Natural killer cell treated with Interleukin-12 subunit alpha and Interleukin-12 subunit beta and Interleukin-15 and Interleukin-18, amount 100 ng/mL, for 72 hours (primary cell): ENCODE measurements at places on chromosomes 4 and X.

- DNase-seq, result no peak
Measured at GRCh38 chr4:125710766-125711165, 396.0 kb downstream of the FAT4 start.

GRCh38 chrX:136574548-136574947, 42.5 kb downstream of the VGLL1 start:
- DNase-seq, result no peak

- DNase-seq, result no peak
Measured at GRCh38 chr4:139367421-139368090, 65.3 kb upstream of the NDUFC1 start.

DNA sequence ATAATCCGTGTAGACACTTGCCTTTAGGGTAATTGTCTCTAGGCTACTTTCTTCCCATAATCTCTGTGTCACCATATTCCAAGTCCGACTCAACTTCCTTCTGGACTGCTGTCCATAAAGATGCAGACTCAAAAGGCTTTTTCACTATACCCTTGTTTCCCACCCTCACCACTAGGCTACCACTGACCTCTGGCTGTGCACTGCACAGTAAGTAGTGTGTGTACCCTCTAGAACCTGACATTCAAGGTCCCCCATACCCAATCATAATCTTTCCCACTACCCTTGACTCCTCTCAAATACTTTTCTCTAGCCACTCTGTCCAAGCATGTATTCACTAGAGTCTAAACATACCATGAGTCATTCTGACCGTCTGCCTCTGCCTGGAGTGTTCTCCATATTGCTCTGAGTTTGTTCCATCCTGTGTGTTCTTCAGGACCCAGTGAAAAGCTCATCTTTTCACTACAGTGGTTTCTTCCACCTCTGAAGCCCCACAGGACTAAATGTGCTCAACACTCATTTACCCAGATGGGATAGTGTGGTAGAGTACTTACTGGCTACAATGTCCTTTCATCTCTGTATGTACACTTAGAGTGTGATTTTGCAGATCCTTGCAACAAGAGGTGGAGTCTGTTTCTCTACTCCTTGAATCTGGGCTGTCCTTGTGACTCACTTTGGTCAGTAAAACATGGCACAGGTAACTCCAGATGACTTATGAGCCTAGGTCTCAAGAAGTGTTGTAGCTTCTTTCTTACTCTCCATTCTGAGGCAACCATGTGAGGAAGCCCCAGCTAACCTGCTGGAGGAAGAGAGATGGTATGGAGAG, 17.4 kb downstream of the JADE3 start:
- DNase-seq, result no peak

- no peak for DNase-seq
Measured at GRCh38 chr4:42281324-42282020, 115.8 kb upstream of the SHISA3 start.

GRCh38 chrX:11888421-11888820, 130.4 kb downstream of the MSL3 start:
- no peak for DNase-seq

DNA sequence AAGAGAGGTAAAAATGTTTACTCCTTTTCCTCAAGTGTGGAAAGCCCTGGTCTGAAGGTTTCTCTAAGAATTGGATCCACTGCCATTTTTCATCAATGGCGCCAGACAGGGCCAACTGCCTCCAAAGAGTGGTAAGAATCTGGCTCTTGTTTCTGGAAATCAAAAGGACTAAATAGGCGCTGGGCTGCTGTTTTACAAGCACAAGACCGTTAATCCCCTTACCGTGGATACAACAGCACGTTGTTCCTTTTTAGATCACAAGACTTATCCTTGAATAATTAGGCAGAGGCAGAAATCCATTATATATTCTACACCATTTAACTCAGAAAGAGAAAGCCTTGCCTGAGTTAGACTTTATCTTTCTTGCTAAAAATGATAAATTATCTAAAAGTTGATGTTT, 10.6 kb downstream of the CLTRN start:
- DNase-seq, result no peak

DNA sequence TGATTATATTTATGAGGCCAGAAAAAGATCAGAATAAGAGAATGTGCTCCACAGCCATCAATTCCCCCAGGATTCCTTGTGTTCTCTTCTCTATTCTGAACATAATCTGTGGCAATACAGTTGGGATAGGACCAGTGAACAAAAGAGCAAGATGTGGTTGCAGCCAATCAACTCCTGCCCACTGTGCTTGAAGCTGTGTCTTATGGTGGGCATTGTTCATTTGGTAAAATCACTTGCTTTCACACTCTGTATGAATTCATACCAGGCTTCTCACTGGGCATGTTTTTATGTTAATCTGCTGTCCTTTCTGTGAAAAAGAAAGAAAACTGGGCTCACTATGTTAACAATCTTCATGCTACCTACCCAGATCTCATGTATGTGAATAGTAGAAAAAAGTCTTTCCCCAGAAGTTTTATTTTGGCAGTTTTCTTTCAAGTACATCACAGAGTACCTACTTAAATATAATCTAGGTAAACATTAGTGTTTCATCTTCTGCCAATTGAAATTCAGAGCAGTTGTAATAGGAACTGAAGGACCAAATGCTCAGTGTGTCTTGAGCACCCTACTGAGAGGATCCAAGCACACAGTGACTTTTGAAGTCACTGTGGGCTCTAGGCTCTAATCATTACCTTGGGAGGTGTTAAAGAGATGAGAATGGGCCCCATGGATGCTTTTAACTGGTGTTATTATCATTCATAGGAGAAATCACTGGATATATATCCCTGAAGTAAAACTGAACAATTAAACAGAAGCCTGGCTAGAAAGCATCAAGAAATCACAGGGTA, 429.2 kb upstream of the TRAM1L1 start:
- no peak for DNase-seq

DNA sequence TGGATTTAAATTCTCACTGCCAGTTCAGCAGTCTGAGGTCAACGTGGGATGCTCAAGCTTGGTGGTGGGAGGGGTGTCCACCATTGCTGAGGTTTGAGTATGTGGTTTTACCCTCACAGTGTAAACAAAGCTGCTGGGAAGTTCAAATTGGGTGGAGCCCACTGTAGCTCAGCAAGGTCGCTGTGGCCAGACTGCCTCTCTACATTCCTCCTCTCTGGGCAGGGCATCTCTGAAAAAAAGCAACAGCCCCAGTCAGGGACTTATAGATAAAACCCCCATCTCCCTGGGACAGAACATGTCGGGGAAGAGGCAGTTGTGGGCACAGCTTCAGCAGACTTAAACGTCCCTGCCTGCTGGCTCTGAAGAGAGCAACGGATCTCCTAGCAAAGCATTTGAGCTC, 14.9 kb upstream of the RRAGB start:
- no peak for DNase-seq

- no peak for DNase-seq
Measured at GRCh38 chrX:131366407-131366806, 77.3 kb upstream of the IGSF1 start.

DNA sequence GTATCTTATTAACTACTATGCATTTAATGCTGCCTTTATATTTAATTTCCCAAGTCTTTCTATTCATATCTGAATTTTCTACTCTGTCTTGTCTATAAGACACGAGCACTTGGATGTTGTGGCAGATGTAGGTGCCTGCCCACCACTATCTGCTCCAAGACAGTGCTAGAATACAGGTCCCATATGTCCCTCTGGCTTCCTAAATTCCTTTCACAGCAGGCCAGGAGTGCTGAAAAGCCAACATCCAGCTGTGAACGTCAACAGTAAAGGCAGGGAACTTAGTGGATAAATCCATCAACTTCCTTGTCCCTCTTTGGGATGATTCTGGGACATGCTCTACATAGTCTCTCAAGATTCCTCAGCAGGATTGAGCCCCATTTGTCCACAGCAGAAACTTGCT, 245.1 kb upstream of the ETNPPL start:
- no peak for DNase-seq

DNA sequence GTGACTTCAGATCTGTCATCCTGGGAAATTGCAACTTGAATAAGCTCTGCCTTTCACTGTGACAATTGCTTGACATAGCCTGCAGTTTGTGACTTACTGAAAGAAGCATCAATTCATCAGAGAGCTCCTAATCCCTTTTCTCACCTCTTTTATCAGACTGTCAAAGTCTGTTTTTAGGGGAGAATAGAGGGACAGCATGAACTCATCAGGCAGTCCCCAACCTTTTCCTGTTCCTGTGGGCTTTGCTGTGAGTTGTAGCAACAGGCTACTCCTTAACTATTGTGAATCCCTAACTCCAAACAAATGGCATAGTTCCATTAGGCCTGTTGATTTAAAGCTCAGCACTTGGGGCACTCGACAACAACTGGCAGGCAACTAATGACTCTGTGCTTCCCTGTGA, 64.9 kb downstream of the DOCK11 start:
- no peak for DNase-seq

DNA sequence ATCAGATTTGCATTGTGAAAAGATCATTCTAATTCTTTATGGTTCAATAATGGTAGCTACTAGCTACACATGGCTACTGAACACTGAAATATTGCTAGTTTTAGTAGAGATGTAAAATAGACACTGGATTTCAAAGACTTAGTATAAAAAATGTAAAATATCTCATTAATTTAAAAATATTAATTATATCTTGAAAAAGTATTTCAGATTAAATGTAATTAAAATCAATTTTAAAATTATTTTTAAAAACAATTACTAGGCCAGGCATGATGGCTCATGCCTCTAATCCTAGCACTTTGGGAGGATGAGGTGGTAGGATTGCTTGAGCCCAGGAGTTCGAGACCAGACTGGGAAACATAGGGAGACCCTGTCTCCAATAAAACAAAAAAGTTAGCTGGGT, 20.4 kb upstream of the TLR2 start:
- DNase-seq, result no peak

DNA sequence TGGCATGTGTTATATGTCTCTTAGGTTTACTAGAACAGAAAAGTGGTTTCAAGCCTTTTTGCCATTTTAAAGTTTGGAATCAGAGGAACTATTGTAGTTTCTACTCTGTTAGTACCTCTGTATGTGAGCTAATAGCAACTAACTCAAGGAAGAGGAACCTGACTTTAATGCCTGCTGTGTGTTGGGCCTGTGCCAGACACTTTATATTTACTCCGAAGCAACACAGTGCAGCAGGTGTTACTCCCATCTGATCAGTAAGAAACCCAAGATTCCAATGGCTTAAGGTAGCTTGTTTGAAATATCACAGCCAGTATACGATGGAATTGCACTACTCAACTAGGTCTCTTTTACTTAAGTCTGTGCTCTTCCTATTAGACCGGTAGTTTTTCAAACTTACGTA, 79.2 kb downstream of the USP9X start:
- DNase-seq, result no peak

- no peak for DNase-seq
Measured at GRCh38 chr4:4851906-4852305, 7.6 kb upstream of the MSX1 start.

GRCh38 chr4:158581161-158581560, 59.5 kb downstream of the RXFP1 start:
- DNase-seq, result no peak
